ENCODE measurements at places on chromosomes 6 and 20.
A peak's percentile ranks its signal among the peaks of the same experiment; 100 is the strongest.

GRCh38 chr6:113701552-113702254 is 155.4 kb upstream of the MARCKS start:
- peak; percentile 30 for DNase-seq

DNA sequence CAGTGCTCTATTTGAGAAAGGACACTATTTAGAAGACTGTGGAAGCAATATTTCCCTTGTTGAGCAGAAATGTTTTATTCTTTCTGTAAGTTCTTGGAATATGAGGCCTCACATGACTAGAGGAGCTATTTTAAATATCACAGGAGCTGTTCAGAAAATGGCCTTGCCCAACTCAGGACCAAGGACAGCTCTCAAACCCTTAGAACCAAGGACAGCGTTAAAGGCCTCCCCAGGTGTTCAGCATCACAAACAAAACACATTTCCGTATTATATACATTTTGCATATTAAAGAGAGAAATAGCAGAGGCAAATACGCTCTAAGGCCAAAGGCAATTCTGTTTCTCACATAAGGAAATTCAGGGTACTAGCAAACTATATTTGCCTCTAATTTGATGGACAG is 631.4 kb downstream of the CDH26 start:
- DNase-seq, result no peak

DNA sequence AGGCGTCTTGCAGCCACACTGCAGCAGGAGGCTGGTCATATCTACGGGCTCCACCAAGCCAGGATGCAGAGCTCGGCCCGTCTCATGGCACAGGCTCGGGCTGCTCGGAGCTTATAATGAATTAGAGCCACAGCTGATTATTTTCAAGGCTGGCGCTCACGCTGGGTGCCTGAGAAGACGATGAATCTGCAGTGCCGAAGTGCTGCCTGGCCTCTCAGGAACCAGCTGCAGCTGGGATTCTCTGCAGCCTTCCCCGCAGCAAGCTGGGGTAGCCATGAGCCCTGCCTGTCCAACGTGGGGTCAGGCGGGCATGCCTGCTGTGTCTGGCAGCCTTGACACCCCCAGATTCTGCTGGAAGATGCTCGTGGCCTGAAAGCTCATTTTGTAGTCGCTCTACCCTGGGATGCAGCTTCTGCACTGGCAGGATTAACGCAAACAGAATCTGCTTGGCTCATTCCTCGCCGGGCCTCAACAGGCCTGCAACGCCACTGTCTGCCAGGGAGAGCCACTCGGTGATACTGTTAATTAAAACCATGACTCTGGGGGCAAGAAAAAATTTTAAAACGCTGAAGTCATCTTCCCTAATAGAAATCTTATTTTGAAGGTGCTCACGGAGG is 104.3 kb downstream of the CDH26 start:
- peak; percentile 75 for DNase-seq

- DNase-seq, result peak; percentile 67
Measured at GRCh38 chr6:33962246-33963027, 158.6 kb upstream of the MLN start.

GRCh38 chr6:132760256-132760655 is 2.6 kb upstream of the VNN2 start:
- DNase-seq, result no peak

- no peak for DNase-seq
Measured at GRCh38 chr6:4806337-4806725, 30.1 kb downstream of the CDYL start.

- no peak for DNase-seq
Measured at GRCh38 chr20:63746751-63747315, 7.3 kb downstream of the SLC2A4RG start.

DNA sequence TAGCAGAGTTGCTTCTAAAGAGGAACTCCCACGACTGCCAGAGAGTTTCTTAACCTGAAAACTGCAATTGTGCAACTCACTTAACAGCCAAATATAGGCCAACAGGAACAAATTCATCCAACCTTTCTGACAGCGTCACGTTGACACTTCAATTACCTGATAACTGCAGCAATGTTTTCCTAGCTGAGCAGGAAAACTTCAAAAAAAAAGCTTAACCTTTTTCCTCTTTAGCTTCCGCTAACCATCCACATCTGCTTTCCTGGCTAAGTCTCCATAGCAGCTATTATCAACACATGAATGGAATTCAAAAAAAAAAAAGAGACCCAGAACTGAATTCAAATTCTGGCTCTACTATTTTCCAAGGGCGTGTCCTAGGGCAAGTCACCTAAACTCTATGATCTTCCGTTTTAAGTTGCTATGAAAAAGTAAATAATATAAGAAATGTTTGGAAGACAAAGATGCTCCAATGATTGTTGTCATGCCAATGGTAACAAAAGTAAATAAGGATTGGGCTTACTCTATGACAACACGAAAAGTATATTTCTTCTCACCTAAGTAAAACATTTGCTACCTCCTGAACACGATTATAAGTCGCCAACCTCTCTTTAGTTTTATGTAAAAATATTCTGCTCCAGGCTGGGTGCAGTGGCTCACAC is 524.6 kb upstream of the JARID2 start:
- DNase-seq, result no peak

All from foreskin fibroblast (primary cell).